ENCODE measurements at places on chromosomes 1 and 21.
A peak's percentile ranks its signal among the peaks of the same experiment; 100 is the strongest.

DNA sequence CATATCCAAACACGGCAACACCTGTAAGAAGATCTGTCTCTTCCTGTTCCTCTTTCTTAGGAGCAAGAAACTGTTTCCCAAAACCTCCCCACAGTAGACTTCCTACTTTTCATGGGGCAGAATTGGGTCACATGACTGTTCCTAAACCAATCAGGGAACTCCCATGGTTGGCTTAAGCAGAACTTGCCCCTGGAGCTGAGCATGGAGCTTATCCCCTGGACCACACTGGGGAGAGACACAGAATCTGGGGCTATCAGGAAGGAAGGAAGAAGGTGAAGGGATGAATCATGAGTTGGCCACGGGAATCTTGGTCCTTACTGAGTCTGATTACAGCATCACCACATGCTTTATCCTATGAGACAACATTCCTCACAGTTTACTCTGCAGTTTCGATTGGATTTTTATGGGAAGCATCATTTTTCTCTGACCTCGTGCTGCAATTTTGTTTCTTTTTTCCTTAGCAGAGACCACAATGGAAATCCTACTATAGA, 81.8 kb downstream of the CDC7 start:
- peak; percentile 82 for DNase-seq

GRCh38 chr1:187817782-187818181, 989.0 kb downstream of the PLA2G4A start:
- no peak for DNase-seq

DNA sequence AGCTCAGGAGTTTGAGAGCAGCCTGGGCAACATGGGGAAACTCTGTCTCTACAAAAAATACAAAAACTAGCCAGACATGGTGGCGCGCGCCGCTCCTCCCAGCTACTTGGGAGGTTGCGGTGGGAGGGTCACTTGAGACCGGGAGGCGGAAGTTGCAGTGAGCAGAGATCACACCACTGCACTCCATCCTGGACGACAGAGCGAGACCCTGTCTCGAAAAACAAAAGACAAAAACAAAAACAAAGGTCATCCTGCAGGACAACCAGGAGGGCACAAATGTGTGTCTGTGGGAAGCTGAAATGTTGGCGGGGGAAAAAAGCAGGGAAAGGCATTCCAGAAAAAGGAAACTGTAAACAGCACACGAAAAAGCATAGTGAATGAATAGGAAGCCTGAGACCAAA, 104.1 kb upstream of the HNRNPU start:
- DNase-seq, result peak; percentile 45

DNA sequence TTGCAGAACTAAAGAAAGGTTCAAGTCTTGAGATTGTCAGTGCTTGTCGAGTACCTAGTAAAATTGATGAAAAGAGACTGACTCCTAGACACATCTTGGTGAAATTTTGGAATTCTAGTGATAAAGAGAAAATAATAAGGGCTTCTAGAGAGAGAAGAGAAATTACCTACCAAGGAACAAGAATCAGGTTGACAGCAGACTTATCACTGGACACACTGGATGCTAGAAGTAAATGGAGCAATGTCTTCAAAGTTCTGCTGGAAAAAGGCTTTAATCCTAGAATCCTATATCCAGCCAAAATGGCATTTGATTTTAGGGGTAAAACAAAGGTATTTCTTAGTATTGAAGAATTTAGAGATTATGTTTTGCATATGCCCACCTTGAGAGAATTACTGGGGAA, 16.3 kb downstream of the L1TD1 start:
- DNase-seq, result no peak

- DNase-seq, result peak; percentile 55
Observed at GRCh38 chr1:47434051-47434842, 3.6 kb upstream of the FOXD2 start.

GRCh38 chr1:108962681-108963051, 618 bp downstream of the CLCC1 start:
- no peak for DNase-seq

DNA sequence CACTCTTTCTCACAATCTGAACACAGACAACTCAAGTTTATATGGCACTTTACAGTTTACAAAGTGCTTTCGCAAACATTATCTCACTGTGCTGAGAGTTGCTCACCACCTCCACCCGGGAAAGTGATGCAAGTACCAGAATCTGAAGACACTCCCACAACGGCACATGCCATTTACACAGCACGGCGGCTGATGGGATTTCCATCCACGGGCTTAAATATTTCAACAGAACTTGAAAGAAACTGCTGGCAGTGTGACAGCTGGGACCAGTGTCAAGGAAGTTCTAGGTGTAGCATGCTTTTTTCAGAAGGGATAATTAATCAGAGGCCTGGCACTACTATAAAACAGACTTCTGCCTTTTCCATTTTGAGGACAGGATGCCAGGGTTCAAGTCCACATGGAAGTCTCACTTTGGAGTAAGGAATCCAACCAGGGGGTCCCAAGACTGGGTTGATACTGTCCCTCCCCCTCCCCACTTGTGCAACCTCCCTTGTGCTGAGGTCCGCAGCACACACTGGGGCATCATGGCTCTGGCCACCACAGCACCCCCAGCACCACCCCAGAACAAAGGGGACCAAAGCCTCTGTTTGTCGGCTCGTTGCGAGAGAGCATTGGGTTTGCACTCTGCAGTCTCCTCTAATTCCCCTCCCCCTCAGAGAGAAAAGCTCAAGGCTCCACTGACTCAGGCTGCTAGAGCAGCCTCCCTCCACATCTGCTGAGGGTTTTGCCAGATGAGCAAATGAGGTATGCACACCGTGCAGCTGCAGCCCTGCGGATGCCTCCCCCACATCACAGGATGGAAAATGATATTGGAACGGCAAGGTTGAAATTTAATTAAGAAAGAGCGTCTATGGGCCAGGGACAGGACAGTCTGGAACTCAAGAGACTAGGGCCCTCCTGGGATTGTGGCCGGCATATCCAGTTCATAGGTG, 154.9 kb downstream of the TGFBR3 start:
- DNase-seq, result peak; percentile 8

DNA sequence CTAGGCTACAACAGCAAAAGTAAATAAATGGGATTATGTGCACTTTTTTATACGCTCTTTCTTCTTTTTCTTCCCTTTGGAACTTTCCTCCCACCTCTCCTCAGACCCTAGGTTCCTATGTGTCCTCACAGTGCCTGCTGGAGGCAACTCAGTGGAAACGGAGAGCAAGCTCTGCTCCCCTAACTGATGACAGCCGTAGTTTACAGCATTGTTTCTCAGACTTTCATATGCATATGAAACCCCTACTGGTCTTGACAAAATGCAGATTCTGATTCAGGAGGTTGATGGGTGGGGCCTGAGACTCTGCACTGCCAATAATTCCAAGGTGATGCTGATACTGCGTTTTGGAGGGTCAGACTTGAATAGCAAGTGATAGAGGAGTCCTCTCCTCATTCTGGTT, 34.3 kb upstream of the HMCN1 start:
- no peak for DNase-seq

- peak; percentile 83 for DNase-seq
Observed at GRCh38 chr21:25881524-25882376, 147.0 kb downstream of the GABPA start.

DNA sequence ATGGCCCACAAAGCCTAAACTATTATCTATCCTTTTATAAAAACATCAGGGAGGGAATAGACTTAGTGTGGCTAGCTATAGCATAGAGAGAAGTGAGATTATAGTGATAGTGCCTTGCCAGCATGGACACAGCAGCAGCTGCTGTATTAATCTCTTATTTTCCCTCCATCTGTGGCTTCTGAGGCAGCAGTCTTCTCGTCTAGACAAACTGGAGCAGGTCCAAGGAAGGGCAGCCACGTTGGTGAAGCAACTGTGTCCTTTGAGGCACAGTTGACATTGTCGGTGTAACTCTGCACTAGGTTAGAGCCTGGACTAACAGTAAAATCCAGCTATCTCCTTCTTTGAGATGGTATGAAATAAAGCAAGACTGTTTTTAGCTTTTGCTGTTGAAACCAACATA, 131.3 kb downstream of the CACHD1 start:
- DNase-seq, result no peak

- no peak for DNase-seq
Observed at GRCh38 chr1:243526180-243526579, 270.3 kb downstream of the SDCCAG8 start.

GRCh38 chr1:151618470-151618869, 6.6 kb downstream of the SNX27 start:
- DNase-seq, result no peak

GRCh38 chr1:160284220-160284781, 632 bp downstream of the PEX19 start:
- DNase-seq, result peak; percentile 69

GRCh38 chr1:180954005-180954800, 41.5 kb downstream of the KIAA1614 start:
- DNase-seq, result peak; percentile 69

DNA sequence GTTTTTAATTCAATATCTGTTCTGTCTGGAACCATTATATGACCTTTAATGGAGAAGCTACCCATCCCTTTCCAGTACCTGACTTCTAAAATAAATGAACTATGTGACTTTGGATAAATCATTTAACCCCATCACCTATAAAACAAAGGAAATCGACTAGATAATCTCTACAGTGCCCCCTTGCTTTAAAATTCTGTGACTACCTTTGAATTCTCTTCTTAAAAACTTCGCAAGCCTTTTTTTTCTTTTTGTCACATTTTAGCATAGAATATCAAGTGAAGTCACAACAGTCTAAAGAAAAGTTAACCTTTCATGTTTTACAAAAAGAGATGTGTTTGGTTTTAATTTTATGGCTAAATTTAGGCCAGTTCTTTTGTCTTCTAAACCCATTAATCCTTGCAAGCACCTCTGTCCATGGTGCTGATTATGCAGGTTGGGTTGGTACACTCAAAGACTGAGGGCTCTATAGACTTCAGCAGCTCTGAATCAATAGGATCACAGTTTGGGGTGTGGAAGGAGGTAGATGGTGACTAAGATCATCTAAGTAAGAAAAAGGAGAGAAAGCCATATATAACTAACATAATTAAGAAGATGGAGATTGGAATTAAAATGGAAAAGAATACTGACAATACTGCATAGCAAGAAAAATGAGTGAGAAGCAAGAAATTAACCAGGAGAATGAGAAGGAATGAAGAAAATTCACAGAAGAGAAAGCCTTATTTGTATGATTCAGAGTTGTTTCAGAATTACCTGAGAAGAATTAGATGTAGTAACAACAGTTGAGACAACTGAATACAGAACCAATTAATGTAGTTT, 59.2 kb downstream of the TBX15 start:
- DNase-seq, result peak; percentile 51

DNA sequence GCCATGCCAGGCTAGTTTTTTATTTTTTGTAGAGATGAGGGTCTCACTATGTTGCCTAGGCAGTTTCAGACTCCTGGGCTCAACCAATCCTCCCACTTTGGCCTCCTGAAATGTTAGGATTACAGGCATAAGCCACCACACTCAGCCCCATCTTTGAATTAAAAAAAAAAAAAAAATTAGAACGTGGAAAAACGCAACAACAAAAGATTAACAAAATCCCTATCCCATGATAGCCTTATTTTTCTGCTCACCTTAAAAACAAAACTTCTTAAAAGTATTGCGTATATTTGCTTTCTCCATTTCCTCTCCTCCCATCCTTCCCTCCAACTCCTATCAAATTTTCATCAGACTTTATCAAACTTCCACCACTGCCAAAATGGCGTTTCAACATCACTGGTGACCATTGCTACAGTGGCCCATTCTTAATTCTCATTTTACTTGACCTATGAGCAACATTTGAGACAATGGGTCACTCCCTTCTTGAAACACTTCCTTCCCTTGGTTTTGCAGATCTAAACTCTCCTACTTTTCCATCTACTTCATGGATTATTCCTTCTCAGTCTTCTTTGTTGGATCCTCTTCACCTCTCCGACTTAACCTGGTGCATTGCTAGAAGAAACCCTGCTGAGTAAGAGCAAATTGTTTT, 579 bp upstream of the ZNF684 start:
- DNase-seq, result peak; percentile 47

DNA sequence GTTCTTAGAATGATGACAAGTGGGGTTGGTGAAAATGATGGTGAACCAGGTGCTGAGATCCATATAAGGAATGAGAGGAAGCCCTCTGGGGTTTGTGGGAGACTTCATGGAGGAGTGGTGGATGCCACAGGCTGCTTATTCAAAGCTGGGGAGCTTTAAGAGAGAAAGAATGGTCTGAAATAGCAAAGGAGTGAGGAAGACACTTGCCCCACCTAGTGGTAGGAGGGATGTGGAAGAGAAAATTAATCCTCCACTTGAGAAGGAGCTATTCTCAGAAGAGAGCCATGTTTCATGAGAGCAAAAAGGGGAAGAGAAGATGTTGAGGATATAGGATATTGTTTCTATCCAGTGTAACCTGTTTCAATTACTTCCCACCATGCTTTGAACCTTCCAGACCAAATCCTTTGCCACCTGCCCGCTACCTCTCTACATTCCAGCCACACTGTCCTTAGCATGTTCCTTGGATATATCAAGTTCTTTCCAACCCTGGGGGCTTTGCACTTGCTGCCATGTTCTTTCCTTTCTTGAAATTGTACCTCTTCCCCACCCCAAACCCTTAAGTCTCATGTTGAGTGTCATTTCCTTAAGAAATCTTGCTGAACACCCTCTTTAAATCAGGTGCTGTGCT, 19.6 kb upstream of the ZNF648 start:
- DNase-seq, result peak; percentile 48

GRCh38 chr1:27545876-27546275, 55.9 kb upstream of the WASF2 start:
- DNase-seq, result no peak

GRCh38 chr1:28983091-28983490, 68.7 kb downstream of the EPB41 start:
- DNase-seq, result no peak

- DNase-seq, result no peak
Observed at GRCh38 chr1:226444901-226445300, 37.0 kb upstream of the PARP1 start.

DNA sequence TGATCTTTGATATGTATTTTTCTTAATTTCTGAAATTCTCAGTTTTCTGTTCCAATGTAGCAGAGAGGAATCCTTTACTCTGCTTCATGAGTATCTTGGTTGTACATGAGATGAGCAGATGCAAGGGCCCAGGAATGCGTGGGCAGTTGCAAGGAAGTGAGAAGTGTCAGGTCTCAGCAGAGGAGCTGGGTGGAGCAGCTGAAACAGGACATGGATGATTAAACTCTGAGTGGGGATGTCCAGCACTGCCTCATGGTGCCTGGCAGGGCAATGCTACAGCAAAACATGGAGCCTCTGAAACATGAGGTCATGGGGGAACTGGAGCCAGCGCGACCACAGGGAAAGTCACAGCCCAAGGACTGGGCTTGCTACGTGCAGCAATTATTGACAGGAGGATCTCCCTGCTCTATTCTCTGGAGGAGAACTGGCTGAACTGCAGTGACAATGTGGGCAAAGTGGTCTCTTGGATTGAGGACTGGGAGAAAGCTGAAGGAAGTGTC, 48.4 kb downstream of the COLGALT2 start:
- peak; percentile 44 for DNase-seq
